ENCODE measurements at places on chromosomes 6 and 20.

GRCh38 chr20:34382174-34382573, 19.1 kb downstream of the ITCH start:
- DNase-seq: no peak

- DNase-seq: no peak
Observed at GRCh38 chr20:38770546-38770945, 22.3 kb downstream of the ACTR5 start.

- no peak for DNase-seq
Observed at GRCh38 chr6:124396361-124396760, 565.9 kb upstream of the RNF217 start.

- no peak for DNase-seq
Observed at GRCh38 chr6:16639684-16640480, 121.4 kb downstream of the ATXN1 start.

DNA sequence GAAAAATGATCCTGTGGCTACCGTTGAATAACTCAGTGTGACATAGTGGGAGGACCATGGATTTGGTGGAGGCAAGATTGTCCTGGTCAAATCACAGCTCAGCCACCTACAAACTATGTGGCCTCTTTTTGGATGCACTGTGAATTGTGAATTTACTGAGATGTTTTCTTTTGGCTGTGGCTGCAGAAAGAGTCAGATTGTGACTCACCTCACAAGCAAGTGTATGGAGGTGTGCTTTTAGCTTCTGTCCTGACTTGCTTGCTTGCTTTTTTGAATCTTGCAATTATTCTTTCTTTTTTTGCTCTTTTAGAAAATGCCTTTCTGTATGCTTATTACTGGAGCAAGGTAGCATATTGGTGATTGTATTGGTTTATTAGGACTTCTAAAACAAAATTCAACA, 122.9 kb upstream of the FOXO3 start:
- DNase-seq: no peak

GRCh38 chr20:3162080-3162611, 2.5 kb upstream of the FASTKD5 start:
- no peak for DNase-seq

- DNase-seq: no peak
Observed at GRCh38 chr6:96015518-96016333, at the start of gene FUT9. Gene FUT9 (plus strand): TSS chr6:96015974. CDS start chr6:96203156, 187,182 bp downstream.

DNA sequence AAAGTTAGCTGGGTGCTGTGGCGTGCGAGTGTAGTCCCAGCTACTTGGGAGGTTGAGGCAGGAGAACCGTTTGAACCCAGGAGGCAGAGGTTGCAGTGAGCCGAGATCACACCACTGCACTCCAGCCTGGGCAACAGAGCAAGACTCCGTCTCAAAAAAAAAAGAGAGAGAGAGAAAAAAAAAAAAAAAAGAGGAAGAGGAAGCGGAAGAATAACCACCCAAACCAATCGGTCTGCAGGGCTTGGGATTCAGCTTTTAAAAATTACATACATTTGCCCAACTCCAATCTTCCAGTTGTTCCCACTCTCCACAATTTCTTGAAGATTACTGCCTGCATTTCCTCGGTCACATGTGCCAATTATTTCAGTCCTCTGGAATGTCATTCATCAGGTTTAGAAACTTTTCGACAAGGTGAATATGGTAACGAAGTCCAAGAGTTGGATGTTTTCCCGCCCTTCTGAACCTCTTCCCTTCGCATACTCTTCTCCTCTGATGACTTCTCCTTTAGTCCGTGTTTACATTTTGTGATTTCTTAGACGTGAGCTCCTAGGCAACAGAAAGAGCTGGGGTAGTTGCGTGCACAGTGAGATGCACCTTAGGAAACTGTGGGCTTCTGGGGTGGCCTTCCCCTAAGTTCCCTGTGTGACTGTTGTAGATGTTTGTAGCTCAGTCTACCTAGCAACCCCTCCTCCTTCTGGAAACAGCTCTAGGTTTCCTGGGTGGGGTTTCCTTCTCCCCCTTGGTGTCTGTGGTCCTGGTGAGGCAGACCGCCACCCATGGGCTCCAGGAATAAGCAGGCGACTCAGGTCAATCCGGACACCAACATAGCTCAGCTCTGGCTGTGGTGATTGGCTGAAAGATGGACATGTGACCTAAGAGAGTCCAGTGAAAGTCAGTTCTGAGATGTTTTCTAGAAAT, 63.0 kb upstream of the NCOA3 start:
- DNase-seq: no peak

DNA sequence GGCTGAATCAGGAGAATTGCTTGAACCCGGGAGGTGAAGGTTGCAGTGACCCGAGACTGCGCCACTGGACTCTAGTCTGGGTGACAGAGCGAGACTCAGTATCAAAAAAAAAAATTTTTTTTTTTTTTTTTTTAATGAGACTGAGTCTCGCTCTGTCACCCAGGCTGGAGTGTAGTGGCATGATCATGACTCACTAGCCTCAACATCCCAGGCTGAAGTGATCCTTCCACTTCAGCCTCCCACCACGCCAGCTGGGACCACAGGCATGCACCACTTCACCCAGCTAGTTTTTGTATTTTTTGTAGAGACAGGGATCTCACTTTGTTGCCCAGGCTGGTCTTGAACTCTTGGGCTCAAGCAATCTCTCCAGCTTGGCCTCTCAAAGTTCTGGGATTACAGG, 53.3 kb downstream of the MYO6 start:
- no peak for DNase-seq

GRCh38 chr20:23000232-23000947, 34.7 kb upstream of the SSTR4 start:
- DNase-seq: no peak

GRCh38 chr6:129364037-129364436, 345.9 kb downstream of the ARHGAP18 start:
- DNase-seq: no peak

DNA sequence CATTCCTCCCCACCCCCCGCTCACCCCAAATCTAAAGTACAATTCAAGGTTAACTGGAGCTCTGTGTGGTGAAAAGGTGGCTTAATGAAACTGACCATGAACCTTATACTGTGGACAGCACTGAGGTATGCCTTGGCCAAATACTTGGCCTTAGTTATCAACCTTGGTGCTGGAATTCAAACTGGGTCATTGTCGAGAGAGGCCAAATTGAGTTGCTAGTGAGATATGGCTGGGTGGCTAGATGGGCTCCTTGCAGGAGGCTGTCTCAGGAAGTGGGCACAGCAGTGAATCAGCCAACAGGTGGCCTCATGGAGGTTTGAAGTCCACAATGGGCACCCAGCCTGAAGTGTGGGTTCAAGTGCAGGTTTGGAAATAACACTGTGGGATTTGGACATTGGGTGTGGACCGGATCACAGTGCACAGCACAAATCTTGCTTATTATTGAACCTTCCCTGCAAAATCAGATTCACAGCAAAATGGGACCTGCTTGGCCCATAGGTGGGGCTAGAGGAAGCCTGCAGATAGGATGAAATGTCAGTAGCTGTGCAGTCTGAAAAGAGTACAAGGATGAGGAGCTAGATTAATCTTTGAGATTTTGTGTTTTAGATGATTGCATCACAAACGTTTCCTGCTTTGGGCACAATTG, 5.6 kb upstream of the BTBD3 start:
- no peak for DNase-seq

- no peak for DNase-seq
Observed at GRCh38 chr6:36422714-36423100, 19.9 kb downstream of the PXT1 start.

DNA sequence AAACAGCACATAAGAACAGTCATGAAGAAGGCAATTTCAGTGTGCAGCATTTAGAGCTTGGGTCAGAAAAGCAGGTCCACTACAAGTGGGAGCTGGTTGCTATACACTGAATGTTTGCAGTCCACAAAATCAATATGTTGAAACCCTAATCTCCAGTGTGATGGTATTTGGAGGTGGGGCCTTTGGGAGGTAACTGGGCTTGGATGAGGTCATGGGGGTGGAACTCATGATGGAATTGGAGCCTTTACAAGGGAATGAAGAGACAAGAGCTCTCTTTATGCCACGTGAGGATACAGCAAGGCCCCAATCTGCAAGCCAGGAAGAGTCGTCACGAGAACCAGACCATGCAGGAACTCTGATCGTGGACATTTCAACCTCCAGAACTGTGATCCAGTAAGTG, 216.7 kb upstream of the SLC35B3 start:
- no peak for DNase-seq

DNA sequence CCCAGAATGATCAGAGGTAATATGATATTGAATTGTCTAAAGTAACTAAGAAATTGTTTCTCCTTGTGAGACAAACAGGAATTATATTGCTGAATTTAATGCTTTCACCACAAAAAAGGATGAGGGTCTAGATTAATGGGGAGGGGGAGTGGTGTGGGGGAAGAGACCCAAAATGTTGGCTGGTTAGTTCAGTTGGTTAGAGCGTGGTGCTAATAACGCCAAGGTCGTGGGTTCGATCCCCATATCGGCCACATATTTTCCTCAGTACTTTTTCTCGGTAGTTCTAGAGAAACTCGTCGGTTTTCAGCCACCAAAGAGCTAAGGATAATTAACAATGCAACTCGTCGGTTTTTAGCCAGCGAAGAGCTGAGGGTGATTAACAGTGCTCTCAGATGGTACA, 26.3 kb downstream of the PRSS16 start:
- DNase-seq: no peak

- no peak for DNase-seq
Observed at GRCh38 chr6:12291071-12291838, 1.1 kb downstream of the EDN1 start.

- no peak for DNase-seq
Observed at GRCh38 chr20:7798176-7798575, 142.1 kb downstream of the HAO1 start.

DNA sequence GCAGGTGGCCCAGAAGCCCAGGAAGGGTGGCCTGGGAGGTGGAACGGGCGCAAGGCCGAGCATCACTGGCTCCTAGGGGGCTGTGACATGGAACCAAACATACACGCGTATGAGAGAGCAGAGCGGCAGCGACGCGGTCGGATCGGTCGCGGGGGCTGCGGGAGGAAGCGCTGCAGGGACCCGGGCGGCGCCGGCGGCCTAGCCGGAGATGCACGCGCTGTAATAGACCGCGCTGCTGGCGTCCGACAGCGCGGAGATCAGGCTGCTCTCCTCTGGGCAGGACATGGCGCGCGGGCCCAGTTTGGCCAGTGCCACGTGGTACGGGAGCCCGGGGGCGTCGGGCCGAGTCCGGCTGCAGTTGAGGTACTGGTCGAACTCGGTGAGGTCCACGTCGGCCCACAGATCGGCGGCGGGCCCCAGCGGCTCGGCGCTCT, 1.5 kb downstream of the SOX18 start:
- no peak for DNase-seq

- DNase-seq: no peak
Observed at GRCh38 chr20:4020256-4020655, 4.9 kb upstream of the RNF24 start.

DNA sequence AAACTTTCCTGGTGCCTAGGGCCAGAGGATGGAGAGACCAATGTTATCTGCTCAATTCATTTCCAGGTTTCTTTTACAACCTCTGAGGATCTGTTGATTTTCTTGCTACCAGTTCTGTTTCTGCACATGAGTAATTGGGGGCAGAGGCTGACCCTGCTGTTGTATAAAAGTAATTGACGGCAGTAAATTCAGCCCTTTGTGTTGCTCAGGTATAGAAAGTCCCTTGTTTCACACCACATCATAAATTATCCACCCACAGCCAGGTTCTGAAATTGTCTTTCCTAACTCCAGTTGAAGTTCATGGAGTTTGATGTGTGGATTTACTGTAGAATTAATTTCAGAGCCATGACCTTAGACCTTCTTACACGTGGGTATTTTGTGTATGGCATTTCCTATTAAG, 107.4 kb upstream of the GRIK2 start:
- no peak for DNase-seq

GRCh38 chr20:51828762-51829161, 26.4 kb upstream of the SALL4 start:
- no peak for DNase-seq

DNA sequence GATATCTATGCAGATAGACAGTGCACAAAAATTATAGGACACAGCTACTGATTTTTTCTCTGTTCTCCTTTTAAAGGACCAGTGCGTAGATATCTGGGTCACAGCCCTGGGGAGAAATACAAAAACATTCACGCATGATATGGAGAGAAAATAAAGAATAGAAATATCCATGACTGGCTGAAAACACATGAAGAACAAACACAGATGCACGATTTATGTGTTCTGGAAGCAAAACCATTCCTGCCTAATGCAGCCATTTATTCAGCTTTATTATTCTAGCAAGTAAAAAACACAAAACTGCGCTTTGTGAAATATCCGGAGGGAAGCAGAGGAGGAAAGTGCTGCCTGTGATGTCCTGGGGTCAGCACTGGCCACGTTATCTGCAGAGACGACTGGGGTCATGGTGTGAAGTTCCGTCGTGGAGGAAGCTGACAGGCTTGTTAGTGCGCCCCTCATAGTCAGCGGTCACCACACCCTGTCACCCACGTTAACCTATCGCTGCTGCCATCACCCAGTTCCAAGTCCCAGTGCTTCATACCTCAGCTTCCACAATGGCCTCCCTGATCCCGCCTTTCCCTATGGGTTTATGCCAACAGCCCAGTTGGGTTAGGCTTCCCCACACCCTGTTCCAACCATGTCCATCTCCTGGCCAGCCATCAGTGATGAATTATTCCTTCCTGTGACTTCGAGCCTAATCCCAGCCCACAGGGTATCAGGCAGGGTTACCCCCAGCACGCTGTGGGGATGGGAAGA, 86.6 kb upstream of the RPS6KA2 start:
- no peak for DNase-seq

DNA sequence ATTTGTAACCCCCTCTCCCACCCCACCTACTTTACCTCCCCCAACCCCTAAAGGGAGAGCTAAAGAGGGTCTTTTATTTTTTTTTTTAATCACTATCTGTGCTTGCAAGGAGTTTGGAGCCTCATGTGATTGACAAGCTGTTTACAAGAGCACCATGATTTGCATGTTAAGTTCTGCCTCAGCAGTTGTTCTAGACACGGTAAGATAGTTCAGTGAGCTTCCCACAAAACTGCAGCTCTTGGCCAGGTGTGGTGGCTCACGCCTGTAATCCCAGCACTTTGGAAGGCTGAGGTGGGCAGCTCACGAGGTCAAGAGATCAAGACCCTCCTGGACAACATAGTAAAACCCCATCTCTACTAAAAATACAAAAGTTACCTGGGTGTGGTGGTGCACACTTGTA, 5.0 kb upstream of the PXDC1 start:
- DNase-seq: no peak

GRCh38 chr6:158909938-158910337, 90.1 kb downstream of the RSPH3 start:
- DNase-seq: no peak

GRCh38 chr6:156774863-156775405, 2.2 kb upstream of the ARID1B start:
- no peak for DNase-seq

GRCh38 chr6:73746787-73747186, 50.8 kb downstream of the CD109 start:
- no peak for DNase-seq

GRCh38 chr6:6886171-6886885, 221.4 kb upstream of the RREB1 start:
- no peak for DNase-seq

- no peak for DNase-seq
Observed at GRCh38 chr6:164942271-164942670, 367.1 kb downstream of the C6orf118 start.

GRCh38 chr6:17107863-17108262, 6.0 kb downstream of the STMND1 start:
- DNase-seq: no peak

- no peak for DNase-seq
Observed at GRCh38 chr20:46031014-46031569, 2.1 kb downstream of the SLC12A5 start.

- no peak for DNase-seq
Observed at GRCh38 chr6:154561750-154562149, 51.3 kb upstream of the CNKSR3 start.

GRCh38 chr6:34059136-34059731, 86.7 kb downstream of the GRM4 start:
- DNase-seq: no peak

- no peak for DNase-seq
Observed at GRCh38 chr20:16576219-16576618, 3.0 kb upstream of the KIF16B start.
